Karpas-422 (cell line): ENCODE measurements at places on chromosomes 13 and 19. TPM values are rescaled to one million over a fixed set of nuclear protein-coding genes. Genes with fewer than 3 reads are reported as not detected.

- no peaks in the 10 kb centered on the region for H3K4me1 ChIP-seq
- DNase-seq, result no peak
- no peak overlapping the region for H3K4me3 ChIP-seq
Measured at GRCh38 chr13:72970301-72970880, 88.4 kb upstream of the KLF5 start.

CHMP2A gene
- 54.2 and 85.9 TPM in 2 replicates for total RNA-seq

- H3K4me3 ChIP-seq, result no peak overlapping the region
- H3K4me1 ChIP-seq, result no peaks in the 10 kb centered on the region
- no peak for DNase-seq
- H3K27ac ChIP-seq, result no peak overlapping the region
Measured at GRCh38 chr13:85632526-85633195, 166.6 kb downstream of the SLITRK6 start.

ZNF709 gene
- total RNA-seq, result 5.7 and 10.1 TPM in 2 replicates

DNA sequence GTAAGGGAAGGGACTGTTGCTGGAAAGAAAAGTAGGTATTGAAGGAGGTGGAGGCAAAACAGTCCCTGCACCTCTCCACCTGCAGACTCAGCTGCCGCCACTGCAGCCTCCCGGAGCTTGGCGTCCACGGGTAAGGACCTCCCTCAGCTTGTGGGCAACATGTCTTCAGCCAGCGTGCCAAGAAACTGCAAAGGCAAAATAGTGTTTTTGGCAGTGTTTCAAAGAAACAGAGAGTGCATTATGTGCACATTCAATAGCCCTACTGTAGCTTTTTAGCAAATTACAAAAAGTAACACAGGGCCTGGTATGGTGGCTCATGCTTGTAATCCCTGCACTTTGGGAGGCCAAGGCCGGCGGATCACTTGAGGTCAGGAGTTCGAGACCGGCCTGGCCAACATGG, 57.4 kb downstream of the ATP11A start:
- H3K4me1 ChIP-seq, result no peaks in the 10 kb centered on the region
- H3K27ac ChIP-seq, result no peak overlapping the region
- DNase-seq, result no peak
- H3K4me3 ChIP-seq, result no peak overlapping the region
- no peaks in the 10 kb centered on the region for H3K36me3 ChIP-seq

- DNase-seq, result peak; percentile 91
- no peak overlapping the region for H3K27ac ChIP-seq
- 0 out of 2 replicates have a peak, but pooled peaks cover 3% of the 10 kb centered on the region for H3K36me3 ChIP-seq
- H3K4me3 ChIP-seq, result peak overlapping the region; percentile 40; the same call in 1 of the 2 replicates
- no peaks in the 10 kb centered on the region for H3K27me3 ChIP-seq
Measured at GRCh38 chr19:873084-873483, 13.6 kb downstream of the CFD start.

FAM174C gene
- 32.7 and 68.1 TPM in 2 replicates for total RNA-seq

GRCh38 chr13:45713106-45713690, 11.1 kb downstream of the CBY2 start:
- no peak overlapping the region for H3K27ac ChIP-seq
- no peak overlapping the region for H3K4me3 ChIP-seq
- no peaks in the 10 kb centered on the region for H3K4me1 ChIP-seq
- H3K27me3 ChIP-seq, result no peaks in the 10 kb centered on the region

CCDC122 gene
- 0.14 and 1.6 TPM in 2 replicates for total RNA-seq

GRCh38 chr13:21668732-21669275, 2.1 kb upstream of the FGF9 start:
- H3K36me3 ChIP-seq, result no peaks in the 10 kb centered on the region
- H3K27me3 ChIP-seq, result no peaks in the 10 kb centered on the region
- peaks cover 54% of the 10 kb centered on the region for H3K4me1 ChIP-seq
- no peak for DNase-seq
- no peak overlapping the region for H3K27ac ChIP-seq
- peak overlapping the region; percentile 90 for H3K4me3 ChIP-seq

- H3K36me3 ChIP-seq, result no peaks in the 10 kb centered on the region
- peak overlapping the region; percentile 94 for H3K4me3 ChIP-seq
- H3K4me1 ChIP-seq, result peaks cover 57% of the 10 kb centered on the region
- H3K27me3 ChIP-seq, result no peaks in the 10 kb centered on the region
Measured at GRCh38 chr19:15331419-15332310, 674 bp downstream of the BRD4 start.

IGFL2 gene
- total RNA-seq, result not detected in 2 replicates

DNA sequence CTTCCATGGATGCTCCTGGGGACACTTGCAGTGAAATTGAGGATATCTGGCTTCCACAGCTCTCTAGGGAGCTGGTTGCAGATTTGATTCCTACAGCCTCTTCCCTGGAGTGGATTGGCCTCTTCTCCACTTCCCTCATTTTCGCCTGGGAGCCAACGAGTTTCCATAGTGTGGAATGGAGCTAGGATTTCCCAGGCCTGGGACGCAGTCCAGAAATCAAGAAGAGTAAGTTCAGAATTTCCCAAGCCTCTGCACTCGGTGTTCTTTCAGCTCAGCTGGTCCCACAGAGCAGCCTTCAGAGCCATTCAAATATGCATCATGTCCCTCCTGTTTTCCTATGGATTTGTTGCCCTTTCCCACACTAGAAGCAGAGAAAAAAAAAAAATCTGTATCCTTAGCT, 68.2 kb downstream of the RAP2A start:
- H3K4me3 ChIP-seq, result no peak overlapping the region
- H3K27ac ChIP-seq, result no peak overlapping the region
- no peaks in the 10 kb centered on the region for H3K27me3 ChIP-seq

DNA sequence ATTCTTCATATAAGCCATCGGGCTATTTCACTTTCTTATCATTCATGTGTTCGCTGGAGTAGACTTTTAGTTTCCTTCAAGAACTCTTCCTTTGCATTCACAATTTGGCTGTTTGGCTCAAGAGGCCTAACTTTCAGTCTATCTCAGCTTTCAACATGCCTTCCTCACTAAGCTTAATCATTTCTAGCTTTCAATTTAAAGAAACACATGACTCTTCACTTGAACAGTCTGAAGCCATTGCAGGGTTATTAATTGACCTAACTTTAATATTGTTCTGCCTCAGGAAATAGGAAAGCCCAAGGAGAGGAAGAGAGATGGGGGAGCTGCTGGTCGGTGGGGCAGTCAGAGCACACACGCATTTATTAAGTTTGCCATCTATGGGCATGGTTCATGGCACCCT, 158.1 kb downstream of the SUCLA2 start:
- no peaks in the 10 kb centered on the region for H3K36me3 ChIP-seq
- no peaks in the 10 kb centered on the region for H3K4me1 ChIP-seq
- no peaks in the 10 kb centered on the region for H3K27me3 ChIP-seq
- no peak overlapping the region for H3K4me3 ChIP-seq

DNA sequence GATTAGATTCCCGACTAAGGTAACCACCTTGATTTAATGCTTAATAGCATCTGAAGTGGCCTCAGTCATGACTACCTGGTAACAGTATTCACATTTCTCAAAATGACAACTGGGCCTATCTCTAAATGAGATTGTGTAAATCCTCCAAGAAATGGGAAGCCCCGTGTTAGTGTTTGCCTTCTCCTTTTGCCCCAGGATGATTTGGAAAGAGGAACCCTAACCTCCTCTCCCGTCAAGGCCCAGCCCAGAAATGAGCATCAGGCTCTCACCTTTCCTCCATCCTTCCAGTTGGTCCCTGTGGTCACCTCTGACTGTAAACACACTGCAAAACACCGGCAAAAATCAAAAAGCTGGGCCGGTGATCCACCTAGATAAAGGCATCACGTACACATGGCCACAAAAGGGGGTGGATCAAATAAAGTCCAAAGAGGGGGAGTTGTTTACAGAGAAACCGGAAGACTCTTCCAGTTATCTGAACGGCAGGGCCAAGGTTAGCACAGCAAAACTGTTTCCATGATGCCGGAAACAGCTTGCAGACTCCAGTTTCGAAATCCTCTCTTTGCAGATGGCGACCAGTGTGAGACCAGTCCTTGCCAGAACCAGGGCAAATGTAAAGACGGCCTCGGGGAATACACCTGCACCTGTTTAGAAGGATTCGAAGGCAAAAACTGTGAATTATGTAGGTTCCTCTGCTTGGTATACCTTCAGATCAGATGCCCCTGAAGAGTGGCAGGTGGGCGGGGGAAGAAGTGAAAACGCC, 16.4 kb downstream of the F10 start:
- no peak overlapping the region for H3K27ac ChIP-seq
- H3K4me3 ChIP-seq, result no peak overlapping the region
- no peak for DNase-seq
- H3K4me1 ChIP-seq, result no peaks in the 10 kb centered on the region
- H3K27me3 ChIP-seq, result 0 out of 2 replicates have a peak, but pooled peaks cover 3% of the 10 kb centered on the region

- H3K4me1 ChIP-seq, result peaks cover 18% of the 10 kb centered on the region
- peak; percentile 89 for DNase-seq
- H3K36me3 ChIP-seq, result no peaks in the 10 kb centered on the region
- no peaks in the 10 kb centered on the region for H3K27me3 ChIP-seq
Measured at GRCh38 chr19:35142606-35143230, 337 bp upstream of the FXYD7 start.

DNA sequence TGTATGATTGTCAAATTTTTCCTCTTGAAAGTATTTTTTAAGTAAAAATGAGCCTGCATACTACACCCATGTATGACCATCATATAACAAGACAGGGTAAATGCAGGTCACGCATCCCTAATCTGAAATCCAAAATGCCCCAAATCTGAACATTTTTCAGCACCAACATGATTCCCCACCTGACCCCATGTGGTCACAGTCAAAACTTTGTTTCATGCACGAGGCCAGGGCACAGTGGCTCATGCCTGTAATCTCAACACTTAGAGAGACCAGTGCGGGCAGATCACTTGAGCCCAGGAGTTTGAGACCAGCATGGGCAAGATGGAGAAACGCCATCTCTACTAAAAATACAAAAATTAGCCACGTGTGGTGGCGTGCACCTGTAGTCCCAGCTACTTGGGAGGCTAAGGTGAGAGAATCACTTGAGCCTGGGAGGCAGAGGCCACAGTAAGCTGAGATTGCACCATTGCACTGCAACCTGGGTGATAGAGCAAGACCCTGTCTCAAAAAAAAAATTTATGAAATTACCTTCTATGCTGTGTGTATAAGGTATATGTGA, 63.7 kb upstream of the NPAS1 start:
- H3K27ac ChIP-seq, result peak overlapping the region; percentile 38
- no peak overlapping the region for H3K4me3 ChIP-seq
- H3K36me3 ChIP-seq, result 0 out of 2 replicates have a peak, but pooled peaks cover 3% of the 10 kb centered on the region
- no peak for DNase-seq
- H3K27me3 ChIP-seq, result no peaks in the 10 kb centered on the region
- H3K4me1 ChIP-seq, result peaks cover 40% of the 10 kb centered on the region

DNA sequence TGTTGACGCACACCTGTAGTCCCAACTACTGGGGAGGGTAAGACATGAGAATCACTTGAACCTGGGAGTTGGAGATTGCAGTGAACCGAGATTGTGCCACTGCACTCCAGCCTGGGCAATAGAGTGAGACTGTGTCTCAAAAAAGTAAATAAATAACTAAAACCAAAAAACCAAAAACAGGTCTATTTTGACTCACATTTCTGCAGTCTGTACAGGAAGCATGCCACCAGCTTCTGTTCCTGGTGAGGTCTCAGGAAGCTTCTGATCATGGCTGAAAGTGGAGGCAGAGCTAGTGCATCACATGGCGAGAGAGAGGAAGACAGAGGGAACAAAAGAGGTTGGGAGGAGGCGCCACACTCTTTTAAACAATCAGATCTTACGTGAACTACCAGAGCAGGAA, 142.5 kb downstream of the ITGBL1 start:
- no peak overlapping the region for H3K27ac ChIP-seq
- no peaks in the 10 kb centered on the region for H3K36me3 ChIP-seq
- H3K27me3 ChIP-seq, result no peaks in the 10 kb centered on the region
- DNase-seq, result no peak
- H3K4me3 ChIP-seq, result no peak overlapping the region

DNA sequence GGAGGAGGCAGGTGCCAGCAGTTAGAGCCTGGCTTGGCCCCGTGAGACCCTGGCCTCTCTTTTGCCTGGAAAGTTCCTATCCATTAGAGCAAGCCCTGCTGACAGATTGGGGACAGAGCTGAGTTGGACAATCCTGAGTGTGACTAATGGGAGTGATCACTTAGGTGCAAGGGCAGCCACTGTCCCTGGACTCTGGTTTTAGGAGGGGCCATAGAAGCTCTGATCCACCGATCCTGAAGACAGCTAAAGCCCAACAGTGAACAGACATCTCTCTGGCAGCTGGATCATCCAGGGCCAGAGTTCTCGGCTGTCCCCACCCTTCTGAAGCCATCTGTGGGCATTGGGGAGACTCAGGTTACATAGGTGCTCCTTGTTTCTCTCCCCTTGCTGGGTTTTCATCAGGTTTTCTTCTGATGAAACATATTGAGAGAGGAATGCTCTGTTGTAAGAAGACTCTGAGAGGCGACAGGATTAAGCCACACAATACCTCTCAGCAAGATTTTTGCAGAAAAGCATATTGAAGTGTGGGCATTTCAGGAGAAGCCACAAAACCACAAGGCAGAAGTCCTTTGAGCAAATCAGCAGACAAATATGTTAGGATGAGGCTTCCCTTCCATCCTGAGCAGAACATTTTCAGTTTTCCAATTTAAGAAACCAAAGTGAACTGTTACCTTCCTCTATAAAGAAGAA, 288.0 kb upstream of the MAB21L1 start:
- no peak overlapping the region for H3K4me3 ChIP-seq
- H3K4me1 ChIP-seq, result no peaks in the 10 kb centered on the region
- H3K36me3 ChIP-seq, result no peaks in the 10 kb centered on the region
- H3K27me3 ChIP-seq, result no peaks in the 10 kb centered on the region

- H3K4me3 ChIP-seq, result no peak overlapping the region
- no peaks in the 10 kb centered on the region for H3K36me3 ChIP-seq
- H3K27me3 ChIP-seq, result no peaks in the 10 kb centered on the region
- peaks cover 9% of the 10 kb centered on the region for H3K4me1 ChIP-seq
- DNase-seq, result no peak
Measured at GRCh38 chr19:677201-677600, 1.0 kb downstream of the FSTL3 start.

DNA sequence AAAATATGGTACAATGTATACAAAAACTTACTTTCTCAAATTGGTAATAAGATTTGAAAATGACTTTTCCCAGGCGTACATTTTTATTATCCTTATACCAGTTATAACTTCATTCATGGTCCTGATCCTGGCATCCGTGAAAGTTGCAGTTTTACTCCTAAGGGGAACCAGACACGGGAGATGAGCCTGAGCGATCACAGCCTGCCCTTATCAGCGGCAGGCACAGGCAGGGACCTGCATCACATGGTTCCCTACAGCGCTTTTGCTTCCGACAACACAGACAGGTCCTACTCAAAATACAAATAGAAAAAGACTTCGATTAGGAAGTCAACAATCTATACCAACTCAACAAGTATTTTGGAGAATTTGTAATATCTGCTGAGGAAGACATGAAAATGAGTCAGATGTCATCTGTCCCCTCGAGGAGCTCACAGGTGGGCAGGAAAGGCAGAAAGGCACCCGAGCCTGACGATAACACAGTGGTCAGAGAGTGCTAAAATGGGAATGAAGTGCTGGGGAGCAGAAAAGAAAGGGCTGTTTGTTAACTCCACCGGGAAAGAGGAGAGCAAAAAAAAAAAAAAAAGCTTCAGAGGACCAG, 93.4 kb downstream of the ABCC4 start:
- H3K36me3 ChIP-seq, result peaks cover 18% of the 10 kb centered on the region; the same call in 1 of the 2 replicates
- no peak overlapping the region for H3K4me3 ChIP-seq
- no peak overlapping the region for H3K27ac ChIP-seq
